AG10803 (cell line): ENCODE measurements at places on chromosomes 16 and 17.

DNA sequence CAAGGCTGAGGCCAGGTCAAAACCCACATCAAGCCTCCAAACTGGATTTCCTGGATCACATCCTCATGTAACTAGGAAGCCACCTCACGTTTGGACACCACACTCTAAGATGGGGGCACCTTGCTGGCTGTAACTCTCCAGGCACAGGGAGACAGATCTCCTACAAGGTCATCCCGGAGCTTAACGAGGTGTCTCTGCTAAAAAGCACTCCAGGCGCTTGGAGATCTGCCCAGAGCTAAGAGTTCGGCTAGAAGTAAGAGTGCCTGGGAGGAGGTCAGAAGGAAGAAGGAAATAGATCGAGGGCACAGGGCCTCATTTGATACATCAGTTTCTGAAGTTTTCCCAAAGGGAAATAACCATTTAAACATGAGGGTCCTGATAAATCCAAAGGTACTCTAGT lies 15.9 kb downstream of the PSMB3 start:
- DNase-seq: no peak

- no peak for DNase-seq
Measured at GRCh38 chr17:19590912-19591551, 57.4 kb downstream of the SLC47A1 start.

DNA sequence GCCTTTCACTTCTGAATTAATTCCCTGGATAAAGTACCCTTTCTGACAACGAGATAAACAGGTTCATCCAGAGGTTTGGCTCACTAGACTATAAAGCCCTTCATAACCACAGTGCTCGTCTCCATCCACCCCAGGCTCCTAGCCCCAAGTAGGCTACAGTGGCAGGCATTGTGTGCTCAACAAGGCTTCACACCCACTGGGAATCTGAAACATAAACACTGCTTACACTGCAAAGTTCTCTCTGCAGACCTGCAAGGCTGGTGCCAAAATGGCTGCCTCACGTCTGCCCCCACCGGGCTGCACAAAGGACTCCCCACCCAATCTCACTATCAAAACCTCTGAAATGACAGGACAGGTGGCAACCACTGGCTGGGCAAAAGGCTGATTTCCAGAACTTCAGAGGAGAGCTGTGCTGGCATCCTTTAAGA lies 5.1 kb upstream of the HLF start:
- no peak for DNase-seq

DNA sequence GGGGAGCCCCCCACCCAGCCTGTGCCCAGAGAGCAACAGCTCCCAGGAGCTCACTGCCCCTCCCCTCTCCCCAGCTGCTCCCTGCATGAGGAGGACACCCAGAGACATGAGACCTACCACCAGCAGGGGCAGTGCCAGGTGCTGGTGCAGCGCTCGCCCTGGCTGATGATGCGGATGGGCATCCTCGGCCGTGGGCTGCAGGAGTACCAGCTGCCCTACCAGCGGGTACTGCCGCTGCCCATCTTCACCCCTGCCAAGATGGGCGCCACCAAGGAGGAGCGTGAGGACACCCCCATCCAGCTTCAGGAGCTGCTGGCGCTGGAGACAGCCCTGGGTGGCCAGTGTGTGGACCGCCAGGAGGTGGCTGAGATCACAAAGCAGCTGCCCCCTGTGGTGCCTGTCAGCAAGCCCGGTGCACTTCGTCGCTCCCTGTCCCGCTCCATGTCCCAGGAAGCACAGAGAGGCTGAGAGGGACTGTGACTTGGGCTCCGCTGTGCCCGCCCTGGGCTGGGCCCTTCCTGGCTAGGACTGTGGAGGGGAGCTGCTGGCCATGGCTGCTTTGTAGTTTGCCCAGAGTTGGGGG lies 584 bp downstream of the TCAP start:
- no peak for DNase-seq

- DNase-seq: no peak
Measured at GRCh38 chr17:70542876-70543275, 373.5 kb downstream of the KCNJ2 start.

GRCh38 chr17:32742681-32743538 lies 134.0 kb downstream of the MYO1D start:
- no peak for DNase-seq

DNA sequence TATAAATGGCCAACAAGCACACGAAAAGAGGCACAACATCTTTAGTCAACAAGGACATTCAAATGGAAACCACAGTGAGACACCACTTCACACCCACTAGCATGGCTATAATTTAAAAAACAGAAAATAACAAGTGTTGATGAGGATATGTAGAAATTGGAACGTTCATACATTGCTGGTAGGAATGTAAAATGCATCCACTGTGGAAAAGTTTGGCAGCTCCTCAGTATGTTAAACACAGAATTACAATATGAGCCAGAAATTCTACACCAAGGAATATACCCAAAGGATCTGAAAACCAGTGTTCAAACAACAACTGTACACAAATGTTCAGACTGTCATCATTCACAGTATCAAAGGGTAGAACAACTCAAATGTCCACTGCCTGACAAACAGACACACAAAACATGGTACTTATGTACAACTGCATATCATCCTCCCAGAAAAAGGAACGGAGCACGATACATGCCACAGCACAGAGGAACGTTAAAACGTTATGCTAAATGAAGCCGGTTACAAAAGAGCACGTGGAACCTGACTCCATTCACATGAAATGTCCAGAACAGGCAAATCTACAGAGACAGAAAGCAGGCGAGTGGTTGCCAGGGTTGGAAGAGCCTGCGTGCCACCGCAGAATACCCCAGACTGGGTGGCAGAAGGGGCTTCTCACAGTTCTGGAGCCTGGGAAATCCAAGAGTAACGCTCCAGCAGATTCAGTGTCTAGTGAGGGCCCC lies 32.8 kb upstream of the METRNL start:
- DNase-seq: no peak

DNA sequence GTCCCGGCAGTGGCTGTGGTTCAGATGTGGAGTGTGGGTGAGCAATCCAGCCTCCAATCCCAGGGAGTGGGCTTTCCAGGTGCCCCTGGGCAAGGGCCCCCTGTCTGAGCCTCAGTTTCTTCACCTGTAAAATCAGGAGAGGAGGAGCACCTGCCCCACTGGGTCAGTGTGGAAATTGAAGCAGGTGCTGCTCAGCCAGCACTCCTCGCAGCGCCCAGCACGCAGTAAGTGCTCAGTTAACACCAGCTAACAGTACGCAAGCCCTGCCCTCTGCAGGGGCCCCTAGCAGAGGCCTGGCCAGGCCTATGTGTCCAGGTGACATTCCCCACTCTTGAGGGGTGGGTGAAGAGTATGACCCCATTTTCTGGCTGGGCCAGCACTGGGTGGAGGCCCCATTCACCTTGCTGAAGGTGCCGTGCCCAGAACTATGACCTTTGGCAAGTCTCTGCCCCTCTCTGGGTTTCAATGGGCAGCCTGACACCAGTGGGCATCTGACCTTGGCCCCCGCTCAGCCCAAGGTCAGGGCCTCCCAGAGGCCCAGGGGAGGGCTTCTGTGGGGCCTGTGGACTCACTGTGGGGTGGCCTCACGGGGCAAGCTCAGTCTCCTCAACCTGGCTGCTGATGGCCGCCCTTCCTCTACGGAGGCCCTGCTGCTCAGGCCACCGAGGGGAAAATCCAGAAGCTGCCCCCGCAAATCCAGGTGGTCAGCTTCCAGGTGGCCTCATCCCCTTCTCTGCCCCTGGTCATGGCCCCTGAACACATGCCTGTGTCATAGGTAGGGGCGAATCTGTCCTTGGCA lies 2.5 kb downstream of the MTSS2 start:
- no peak for DNase-seq

GRCh38 chr16:30121741-30122571 lies 1.1 kb downstream of the MAPK3 start:
- DNase-seq: no peak

GRCh38 chr17:77120868-77121267 lies 19.9 kb upstream of the SEC14L1 start:
- DNase-seq: no peak

GRCh38 chr16:64933885-64934284 lies 188.0 kb downstream of the CDH11 start:
- no peak for DNase-seq

DNA sequence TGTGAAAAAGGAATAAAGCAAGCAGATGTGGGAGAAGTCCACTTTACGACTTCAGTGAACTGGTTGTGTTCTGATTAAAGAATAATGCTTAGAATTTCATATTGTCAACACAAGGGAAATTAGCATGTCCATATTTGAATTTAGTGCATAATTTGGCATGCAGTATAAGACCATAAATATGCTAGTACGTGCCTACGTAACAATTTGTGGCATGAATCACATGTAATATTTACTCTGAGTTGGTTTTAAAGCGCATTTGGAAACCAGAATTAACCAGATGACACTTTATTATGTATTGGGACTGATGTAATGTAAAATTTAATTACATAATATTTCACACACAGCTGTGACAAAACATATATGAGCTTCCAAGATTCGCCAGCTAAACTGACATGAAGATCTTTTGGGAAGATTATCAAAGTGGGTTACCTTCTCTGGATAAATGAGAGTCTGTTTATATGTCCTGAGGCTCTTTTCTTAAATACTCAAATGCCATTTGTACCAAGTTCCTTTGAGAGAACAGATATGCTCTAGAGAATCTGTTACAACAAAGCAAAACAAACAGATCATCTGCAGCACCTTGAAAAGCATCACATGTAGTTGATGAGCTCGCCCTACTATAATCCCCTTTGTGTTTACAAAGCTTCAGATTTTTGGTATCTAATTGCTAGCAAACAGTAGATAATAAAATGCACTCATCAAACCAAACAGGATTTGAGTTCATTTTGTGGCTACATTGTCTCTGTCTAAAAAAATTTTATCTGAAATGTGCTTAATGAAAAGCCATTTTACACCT lies 1468.6 kb downstream of the CDH11 start:
- DNase-seq: no peak

GRCh38 chr16:57920880-57921229 lies 50.1 kb downstream of the CNGB1 start:
- no peak for DNase-seq

- DNase-seq: no peak
Measured at GRCh38 chr17:48084932-48085331, 16.3 kb downstream of the CBX1 start.

GRCh38 chr17:17935321-17936271 lies 36.6 kb downstream of the TOM1L2 start:
- DNase-seq: peak; percentile 96

- no peak for DNase-seq
Measured at GRCh38 chr17:80110447-80110812, 9.0 kb downstream of the GAA start.

DNA sequence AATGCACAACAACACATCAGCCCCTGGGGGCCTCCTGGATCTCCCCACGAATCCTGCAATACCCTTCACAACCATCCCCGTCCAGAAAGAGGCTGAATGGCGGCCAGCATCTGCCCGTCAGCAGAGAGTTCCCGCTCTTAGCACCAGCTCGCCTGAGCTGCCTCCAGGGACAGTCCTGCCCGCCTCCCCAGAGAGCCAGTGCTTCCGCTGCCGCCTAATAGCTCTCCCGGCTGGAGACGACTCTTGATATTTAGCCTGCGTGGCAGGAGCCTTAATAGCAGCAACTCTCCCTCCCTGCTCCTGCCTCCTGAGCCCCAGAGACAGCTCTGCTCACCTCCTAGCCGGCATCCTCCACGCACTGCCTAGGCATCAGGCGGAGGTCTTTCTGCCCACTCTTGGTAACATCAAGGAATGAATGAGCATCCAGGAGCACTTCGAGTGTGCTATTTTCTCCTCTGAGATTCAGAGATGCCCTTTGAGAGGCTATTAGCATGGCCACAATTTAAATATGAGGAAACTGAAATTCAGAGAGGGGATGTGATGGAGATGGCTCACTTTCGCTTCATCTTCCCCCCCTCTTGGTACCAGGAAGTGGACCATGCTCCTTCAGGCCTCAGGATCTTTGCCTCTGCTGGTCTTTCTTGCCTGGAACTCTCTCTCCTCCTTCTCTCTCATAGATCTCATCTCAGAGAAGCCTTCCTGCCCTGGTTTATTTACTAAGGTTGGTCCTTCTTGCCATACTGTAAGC lies 67.9 kb downstream of the RAI1 start:
- no peak for DNase-seq

GRCh38 chr16:49932434-49932833 lies 76.5 kb upstream of the ZNF423 start:
- DNase-seq: no peak

GRCh38 chr17:42129109-42129837 lies 6.7 kb downstream of the HSPB9 start:
- DNase-seq: no peak

DNA sequence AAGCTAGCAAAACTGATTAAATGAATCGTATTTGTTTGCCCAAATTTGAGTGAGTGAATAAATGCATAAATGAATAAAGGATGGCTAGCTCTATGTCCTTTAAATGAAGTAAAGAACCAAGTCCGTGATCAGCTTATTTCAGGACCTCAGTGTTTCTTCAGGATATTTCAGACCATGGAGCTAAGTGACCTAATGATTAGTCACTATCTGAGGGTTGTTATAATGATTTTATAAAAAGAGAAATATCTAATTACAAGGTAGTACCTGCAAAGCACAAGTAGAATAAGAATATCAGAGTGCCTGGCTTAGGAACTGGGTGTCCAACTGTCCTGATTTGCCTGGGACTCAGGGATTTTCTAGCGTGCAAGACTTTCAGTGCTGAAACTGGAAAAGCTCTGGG lies 12.5 kb downstream of the KCNJ2 start:
- DNase-seq: no peak
